ENCODE measurements at places on chromosomes 5 and 9.

GRCh38 chr9:98071737-98072136 is 15.2 kb downstream of the NANS start:
- DNase-seq: no peak

GRCh38 chr9:121976751-121977150 is 116.4 kb downstream of the TTLL11 start:
- peak; percentile 85 for DNase-seq

DNA sequence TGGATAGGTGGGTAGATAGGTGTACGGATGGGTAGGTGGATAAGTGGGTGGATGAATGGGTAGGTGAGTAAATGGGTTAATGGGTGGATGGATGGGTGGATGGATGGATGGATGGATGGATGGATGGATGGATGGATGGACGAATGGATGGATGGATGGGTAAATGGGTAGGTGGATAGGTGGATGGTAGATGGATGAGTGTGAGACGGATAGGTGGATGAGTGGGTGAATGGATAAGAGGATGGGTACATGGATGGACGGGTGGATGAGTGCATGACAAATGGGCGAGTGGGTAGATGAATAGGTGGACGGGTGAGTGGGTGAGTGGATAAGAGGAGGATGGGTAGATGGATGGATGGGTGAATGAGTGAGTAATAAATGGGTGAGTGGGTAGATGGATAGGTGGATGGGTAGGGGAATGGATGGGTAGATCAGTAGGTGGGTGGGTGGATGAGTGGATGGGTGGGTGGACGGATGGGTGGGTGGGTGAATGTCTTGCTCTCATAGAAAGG is 179.2 kb downstream of the FGF18 start:
- DNase-seq: no peak

GRCh38 chr5:135890296-135890695 is 5.3 kb downstream of the IL9 start:
- DNase-seq: no peak

DNA sequence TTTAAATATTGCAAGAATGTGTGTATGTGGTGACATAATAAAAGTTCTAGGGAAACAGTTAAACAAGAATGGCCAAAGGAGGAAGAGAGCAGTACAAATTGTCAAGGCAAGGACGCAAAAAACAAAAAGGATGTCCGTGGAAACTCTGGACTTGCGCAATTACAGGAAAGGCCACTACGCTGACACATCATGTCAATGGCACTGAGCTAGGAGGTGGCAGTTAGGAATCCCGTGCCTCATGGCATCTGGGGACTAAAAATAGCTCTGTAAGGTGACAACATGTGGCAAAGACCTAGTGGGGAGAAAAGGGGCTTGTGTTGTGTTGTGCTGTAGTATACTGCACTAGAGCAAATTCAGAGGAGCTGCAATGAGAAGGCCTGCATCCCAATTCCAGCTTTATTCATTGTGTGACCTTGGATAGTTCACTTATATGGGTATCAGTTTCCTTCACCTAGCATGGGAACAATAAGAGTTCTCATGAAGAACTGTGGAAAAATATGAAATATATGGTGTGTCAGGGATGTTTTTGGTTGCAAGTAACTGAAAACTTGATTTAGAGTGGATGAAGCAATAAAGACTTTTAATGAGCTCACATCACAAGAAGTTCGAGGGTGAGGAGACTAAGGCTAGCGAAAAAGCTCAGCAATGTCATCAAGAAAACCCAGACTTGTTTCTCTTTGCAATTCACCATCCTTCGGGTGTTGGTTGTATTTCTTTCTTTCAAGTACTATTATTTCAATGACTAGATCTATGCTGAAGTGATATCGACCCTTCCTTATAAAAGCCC is 124.1 kb upstream of the STC2 start:
- no peak for DNase-seq

- no peak for DNase-seq
Observed at GRCh38 chr5:82622711-82623514, 344.8 kb upstream of the RPS23 start.

GRCh38 chr9:111970827-111971226 is 74.2 kb downstream of the UGCG start:
- peak; percentile 66 for DNase-seq

DNA sequence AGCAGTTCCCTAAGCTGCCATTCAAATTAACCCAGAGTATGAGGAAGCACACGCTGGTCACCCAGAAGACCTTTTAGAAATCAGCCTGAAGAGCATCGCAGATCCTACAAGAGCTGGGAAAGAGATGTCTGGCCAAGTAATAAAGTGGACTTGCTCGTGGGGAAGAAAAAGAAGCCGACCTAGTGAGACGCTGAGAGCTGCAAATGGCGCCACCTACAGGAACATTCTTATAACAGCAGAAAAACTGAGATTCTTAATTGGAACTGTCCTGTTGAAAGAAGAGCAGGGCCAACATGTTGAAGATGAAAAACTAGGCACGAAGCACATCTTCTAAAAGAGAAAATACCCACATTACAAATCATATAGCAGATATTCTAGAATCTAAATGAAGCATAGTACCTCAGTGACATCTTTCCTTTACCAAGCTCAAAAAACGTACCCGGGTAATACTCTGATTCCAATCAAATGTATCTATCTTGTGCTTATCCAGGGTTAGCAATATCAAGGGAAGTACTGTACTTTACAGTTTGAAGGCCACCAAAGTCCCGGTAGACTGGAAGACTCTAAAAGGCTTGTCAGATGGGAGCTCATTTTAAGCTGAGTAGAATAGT is 3.9 kb upstream of the GNAQ start:
- peak; percentile 65 for DNase-seq

DNA sequence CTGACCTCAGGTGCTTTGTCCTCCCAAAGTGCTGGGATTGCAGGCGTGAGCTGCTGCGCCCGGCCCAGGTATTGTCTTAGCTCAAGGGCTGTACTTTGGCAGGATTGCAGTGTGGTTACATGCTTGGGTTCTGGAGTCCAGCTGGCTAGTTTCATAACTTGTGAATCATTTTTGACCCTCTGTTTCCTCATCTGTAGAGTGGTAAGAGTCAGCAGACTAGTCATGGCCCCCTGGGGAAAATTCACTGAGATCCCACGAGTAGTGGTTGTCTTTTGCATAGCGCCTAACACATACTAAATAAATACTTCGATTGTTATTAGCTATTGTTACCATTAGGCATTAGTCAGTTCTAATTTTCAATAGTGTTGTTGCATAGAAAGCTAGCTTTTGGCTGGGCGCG is 14.3 kb downstream of the PTPA start:
- peak; percentile 88 for DNase-seq

DNA sequence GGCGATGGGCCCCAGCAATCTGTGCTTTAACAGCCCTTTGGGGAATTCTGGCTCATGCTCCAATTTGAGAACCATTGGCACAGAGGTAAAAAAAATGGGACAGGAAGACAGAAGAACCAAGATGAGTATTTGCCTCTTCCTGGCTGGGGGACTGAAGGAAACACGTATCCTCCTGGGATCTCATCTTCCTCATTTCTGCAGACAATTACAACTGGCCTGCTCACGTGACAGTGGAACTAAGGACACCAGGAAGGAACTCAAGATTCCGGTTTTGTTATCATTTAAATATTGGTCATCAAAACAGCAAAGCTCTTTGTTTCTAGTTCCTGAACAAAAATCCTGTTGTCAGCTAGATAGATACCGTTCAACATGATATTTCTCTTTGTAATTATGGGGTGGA is 216.0 kb upstream of the DAP start:
- DNase-seq: no peak

GRCh38 chr5:91381774-91382359 is 1.2 kb downstream of the ARRDC3 start:
- DNase-seq: peak; percentile 81

GRCh38 chr5:10599862-10600284 is 36.0 kb downstream of the ANKRD33B start:
- peak; percentile 93 for DNase-seq

DNA sequence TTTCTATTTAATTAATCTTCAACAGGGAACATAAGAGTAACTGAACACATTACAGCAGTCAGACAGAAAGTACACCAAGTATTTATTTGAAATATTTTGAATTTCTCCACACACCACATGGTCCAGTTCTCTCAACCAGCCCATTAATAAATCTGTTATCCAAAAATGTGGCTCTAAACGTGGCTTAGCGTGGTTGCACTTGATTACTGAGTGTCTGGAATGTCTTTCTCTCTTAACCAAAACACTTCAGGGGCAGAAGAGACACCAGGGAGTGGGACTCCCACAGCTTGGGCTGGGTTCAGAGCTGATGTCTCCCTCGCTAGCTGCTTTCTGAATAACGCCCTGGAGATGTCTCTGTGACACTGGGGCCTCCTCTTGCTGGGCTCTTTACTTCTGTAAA is 52.6 kb upstream of the FANCC start:
- DNase-seq: no peak

GRCh38 chr9:69307446-69308205 is 17.4 kb upstream of the ENTREP1 start:
- no peak for DNase-seq

GRCh38 chr5:14284392-14285148 is 141.4 kb downstream of the TRIO start:
- no peak for DNase-seq

DNA sequence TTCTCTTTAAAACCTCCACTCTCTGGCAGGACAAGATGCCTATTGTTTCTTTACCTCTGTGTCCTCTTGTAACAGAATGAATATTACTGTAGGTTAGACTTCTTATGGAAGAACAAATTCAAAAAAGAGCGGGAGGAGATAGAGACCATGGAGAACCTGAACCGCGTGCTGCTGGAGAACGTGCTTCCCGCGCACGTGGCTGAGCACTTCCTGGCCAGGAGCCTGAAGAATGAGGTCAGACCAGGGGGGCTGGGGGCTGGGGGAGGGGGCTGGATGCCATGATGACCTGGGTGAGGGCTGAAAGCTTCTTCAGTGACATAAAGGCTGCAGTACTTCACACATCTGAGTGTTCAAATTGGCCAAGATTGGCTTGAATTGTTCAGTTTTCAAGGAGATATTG is 61.4 kb downstream of the CFAP90 start:
- DNase-seq: no peak

DNA sequence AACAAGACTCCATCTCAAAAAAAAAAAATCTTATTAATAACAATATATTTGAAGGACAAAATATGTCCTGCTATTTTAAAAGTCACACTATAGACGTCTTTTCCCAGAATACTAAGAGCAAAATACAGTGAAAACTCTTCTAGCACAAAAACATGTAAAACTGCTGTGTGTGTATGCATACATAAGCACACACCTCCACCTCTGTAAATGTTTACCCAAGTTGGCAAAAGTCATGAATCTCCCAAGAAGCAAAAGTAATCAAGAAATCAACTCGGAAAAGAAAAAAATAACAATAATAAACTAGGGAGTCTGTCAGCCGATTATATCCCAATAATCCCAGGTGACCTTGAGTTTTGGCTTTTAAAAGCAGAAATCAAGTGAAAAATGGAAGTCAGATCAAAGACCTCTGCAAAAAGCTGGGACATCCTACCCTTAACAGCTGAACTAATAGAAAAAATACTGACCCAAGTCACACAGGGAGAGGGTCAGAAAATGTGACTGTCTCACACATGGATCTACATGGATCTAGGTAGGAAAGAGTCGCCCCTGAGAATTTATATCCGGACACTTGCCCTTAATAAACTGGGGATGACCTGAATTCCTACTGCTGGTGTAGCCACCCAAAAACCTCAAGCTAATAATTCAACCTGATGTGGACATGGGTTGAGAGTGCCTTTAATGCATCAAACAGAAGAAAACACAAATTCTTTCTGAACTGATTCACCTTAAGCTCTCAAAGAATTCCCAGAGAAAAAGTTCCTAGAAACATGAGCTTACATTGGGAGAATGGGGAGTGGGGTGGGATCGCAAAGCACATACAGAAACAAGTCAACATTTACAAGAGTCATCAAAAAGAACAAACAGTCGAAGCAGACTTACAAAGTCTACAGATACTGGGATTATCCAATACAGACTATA is 29.9 kb downstream of the LPAR1 start:
- DNase-seq: no peak

- DNase-seq: peak; percentile 48
Observed at GRCh38 chr9:131020388-131020787, 11.4 kb downstream of the LAMC3 start.

- peak; percentile 4 for DNase-seq
Observed at GRCh38 chr9:77679088-77679487, 31.0 kb upstream of the GNA14 start.

GRCh38 chr9:18543406-18544192 is 69.6 kb downstream of the ADAMTSL1 start:
- DNase-seq: peak; percentile 33

GRCh38 chr5:58794875-58795274 is 212.0 kb downstream of the RAB3C start:
- DNase-seq: no peak

DNA sequence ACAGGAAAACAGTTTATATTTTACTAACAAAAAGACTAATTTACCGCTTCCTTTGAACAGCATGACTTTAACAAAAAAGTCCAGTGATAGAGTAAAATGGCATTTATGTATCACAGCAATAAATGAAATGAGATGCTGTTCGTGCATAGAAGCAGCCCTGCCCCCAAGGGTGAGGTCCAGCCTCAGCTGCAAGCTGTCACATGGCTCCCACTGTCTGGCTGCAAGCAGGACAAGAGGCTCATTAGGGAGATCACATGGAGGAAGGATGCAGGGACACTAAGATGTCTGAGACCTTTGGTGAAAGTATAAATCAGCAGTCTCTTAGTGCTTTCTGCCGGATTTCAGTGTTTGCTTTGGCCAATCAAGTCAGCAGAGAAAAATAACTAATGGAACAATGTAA is 23.0 kb downstream of the GDNF start:
- no peak for DNase-seq

DNA sequence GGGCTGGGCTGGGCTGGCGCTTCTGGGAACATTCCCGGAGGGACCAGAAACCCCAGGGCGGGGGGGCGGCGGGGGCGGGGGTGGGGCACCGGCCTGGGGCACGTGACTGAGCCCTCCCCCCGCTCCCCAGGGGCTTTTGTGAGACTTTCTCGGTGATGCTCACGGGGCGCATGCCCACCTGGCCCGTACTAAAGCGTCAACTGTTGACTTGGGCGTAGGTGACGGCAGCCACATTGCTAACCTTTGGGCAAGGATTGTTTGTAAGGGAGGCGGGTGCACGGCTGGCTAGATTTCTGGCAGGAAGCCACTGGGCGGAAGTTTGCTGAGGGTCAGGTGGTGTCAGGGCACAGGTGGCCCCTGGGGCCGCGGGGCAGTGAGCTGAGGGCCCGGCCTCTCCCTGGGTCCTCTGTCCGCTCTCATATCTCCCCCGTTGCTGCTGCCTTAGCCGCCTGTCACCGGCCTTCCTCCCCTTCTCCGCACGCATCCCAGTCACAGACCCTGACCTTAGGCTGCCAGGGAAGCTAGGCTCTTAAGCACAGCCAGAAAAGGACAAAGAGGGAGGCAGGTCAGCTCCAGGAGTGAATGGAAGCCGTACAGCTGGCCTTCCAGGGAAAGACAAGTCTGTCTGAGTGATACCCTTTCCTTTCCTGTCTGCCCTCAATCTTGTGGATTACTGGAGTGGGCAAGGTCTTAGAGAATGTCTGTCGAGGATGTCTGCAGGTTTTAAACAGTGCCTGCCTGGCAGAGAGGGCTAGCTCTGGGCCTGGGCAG is 812 bp downstream of the CACFD1 start:
- peak; percentile 16 for DNase-seq

GRCh38 chr5:168934169-168934568 is 355.0 kb upstream of the PANK3 start:
- DNase-seq: no peak

- DNase-seq: no peak
Observed at GRCh38 chr9:2012347-2012746, 2.8 kb upstream of the SMARCA2 start.

All from bronchial epithelial cell (primary cell).